EL (cell line): ENCODE measurements at places on chromosomes 5 and 9.

DNA sequence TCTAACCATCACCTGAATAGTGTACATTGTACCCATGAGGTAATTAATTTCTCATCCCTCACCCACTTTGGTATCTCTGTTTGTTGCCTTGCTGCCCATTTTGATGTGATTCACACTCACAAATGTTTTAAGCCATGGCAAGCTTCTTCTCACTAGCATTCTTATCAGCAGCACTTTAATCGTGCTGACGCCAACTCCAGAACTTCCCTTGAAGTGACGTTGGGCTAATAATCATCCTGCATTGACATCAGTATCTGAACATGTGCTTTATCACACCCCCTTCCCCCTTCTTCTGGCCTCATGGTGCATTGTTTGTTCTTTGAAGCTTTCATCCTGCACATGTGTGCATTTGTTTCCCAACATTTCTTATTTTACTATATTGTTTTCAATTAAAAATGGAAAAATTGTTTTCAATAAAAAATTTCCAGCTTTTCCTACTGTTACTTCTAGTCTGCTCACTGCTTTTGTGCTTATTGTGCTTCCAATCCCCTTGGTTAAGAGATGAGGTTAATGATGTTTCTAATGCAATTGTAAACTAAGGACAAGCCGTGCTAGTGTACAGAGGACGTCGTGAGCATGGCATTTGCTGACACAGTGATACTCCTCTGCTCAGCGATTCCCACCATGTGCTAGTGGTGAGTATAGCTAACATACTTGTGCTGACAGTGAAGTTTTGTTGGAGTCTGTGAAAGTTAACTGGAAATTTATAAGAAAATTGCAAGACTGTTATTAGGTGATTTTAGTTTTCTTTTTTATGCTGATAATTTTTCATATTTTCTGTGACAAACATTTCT lies 238.5 kb downstream of the KDM4C start:
- peak; percentile 43 for DNase-seq

- DNase-seq, result peak; percentile 96
Observed at GRCh38 chr9:131180454-131180853, 55.1 kb downstream of the NUP214 start.

- DNase-seq, result no peak
Observed at GRCh38 chr9:103362986-103363385, 367.9 kb downstream of the CYLC2 start.

DNA sequence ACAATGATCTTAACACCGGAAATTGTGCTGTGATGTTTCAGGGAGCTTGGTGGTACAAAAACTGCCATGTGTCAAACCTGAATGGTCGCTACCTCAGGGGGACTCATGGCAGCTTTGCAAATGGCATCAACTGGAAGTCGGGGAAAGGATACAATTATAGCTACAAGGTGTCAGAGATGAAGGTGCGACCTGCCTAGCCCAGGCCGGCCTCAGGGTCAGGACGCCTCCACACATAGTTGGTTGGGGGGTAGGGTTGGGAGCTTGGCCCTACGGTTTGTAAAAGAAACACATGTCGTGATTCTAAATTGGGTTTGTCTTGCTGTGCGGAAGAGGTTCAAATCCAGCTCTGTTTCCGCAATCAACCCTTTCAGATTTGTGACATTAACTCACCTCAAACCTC lies 6.6 kb downstream of the FCN2 start:
- DNase-seq, result no peak

DNA sequence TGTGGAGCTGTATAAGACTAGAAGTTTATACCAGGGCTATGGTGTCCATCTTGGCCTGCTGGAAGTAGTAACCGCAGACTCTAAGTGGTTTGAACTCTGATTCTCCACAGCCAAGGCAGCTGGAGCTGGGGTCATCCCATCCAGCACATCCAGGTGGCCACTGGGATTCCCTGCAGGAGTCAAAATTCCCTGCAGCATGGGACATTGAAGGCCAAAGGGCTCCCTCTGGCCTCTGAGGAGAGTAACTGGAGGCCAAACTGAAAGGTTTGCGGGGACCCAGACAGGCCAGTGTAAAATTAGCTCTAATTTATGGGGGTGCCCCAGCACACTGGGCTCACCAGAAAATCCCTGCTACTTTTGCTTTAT lies 12.2 kb upstream of the PRXL2C start:
- no peak for DNase-seq

DNA sequence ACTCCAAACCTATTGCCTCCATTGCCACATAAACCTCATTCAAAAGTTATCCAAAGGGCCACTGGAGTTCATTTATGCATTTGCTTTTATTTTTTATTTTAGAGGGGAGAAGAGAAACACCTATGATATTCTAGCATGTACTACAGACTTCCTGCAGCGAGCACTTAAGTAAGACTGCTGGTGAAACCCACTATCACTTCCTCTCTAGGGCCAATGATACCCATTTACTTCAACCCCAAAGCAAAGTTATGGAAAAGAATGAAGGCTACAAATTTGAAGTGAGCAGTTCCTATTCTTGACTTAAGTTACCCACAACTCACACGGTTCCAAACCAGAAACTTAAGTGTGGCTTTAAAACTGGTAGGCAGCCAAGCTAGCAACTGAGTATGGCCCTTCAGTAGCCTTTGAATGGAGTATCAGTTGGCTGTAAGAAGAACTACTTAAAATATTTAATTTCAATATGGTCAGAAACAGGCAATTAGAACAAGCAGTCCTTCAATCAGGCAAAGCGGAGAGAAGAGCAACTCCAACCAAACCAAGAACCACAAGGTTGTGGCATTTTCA lies 94.1 kb downstream of the GPR21 start:
- no peak for DNase-seq

GRCh38 chr5:14250748-14251701 lies 107.9 kb downstream of the TRIO start:
- no peak for DNase-seq

- DNase-seq, result no peak
Observed at GRCh38 chr5:40677456-40677855, 2.3 kb upstream of the PTGER4 start.

GRCh38 chr5:127447827-127448226 lies 69.6 kb upstream of the PRRC1 start:
- peak; percentile 64 for DNase-seq

DNA sequence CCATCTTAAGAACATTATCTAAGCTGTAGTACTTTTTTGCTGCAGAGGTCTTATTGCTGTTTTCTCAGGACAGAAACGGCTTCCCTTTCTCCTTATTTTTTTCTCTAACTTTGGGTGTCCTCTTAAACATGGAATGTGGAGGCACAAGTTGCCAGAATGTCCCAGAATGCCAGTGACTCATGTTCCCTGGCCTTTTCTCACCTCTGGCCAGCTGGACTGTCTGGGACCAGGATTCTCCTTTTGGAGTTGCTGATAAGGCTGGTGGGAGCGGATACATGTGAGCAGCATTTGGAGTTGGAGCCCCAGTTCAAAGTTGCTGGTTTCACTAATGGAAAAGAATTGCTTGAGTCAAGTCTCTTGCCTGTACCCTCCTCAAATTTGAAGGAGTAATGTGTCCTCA lies 112.8 kb downstream of the ARHGAP26 start:
- DNase-seq, result peak; percentile 69

- DNase-seq, result no peak
Observed at GRCh38 chr9:19660019-19660418, 128.8 kb downstream of the SLC24A2 start.

- DNase-seq, result peak; percentile 91
Observed at GRCh38 chr5:139273572-139274289, 19.8 kb upstream of the MATR3 start.

DNA sequence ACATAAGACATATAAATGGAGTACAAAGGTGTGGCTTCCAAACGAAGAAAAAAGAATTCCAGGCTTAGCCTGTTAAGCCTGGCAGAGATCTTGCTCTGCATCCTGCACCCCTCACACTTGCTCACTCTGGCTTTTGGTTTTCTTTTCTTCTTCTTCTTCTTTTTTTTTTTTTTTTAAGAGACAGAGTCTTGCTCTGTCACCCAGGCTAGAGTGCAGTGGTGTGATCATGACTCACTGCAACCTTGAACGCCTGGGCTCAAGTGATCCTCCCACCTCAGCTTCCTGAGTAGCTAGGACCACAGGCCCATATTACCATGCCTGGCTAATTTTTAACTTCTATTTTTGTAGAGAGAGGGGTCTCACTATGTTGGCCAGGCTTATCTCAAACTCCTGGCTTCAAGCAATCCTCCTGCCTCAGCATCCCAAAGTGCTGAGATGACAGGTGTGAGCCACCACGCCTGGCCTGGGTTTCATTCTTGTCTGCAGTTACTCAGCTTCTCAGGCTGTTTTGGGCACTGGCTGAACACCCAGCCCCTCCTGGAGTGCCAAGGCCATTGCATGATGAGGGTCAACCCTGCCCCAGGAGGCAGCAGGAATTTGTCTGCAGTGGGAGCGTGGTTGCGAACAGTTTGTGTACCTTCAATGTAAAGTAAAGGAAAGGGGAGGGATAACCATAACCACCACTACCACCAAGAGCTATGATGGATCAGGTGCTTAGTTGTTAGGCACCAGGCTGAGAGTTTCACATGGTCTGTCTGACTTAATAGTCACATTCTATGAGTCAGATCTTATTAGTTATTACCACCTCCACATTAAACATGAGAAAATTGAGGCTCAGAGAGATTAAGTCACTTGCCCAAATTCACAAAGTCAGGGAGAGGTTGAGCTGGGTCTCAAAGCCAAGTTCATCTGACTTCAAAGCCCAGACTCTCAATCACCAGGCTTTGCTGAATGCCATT lies 219.2 kb upstream of the PANK3 start:
- no peak for DNase-seq

DNA sequence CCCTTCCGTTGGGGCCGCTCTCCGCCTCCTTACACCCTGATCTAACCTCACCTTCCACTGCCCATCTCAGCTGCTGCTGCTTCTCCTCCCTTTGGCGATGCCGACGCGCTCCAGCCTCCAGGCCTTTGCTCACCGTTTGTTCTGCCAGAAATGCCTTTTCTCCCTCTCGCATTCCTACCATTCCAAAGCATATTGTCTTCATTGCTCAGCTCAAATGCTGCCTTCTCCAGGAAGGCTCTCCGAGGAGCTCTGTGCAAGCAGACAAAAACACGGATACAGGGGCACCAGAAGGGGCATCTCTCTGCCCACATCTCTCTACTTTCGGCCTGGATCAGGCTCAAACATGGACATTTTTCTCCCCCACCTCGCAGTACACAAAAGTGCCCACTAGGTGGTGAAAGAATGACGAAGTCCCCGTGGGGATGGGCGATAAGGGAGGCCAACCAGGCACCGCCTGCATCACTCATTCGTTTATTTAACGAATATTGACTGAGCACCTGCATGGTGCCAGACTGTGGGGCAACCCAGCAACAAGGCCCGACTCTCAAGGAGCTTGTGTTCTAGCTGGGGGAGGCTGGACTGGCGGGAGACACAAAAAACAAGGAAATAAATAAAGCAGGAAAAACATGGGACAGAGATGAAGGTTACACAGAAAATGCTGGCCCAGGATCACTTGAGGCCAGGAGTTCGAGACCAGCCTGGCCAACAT lies 7.3 kb upstream of the GRHPR start:
- peak; percentile 87 for DNase-seq
